Glomerular endothelial cell (primary cell): ENCODE measurements at places on chromosomes 6 and 20. TPM values are rescaled to one million over a fixed set of nuclear protein-coding genes. Genes with fewer than 3 reads are reported as not detected.

The IDH3B gene
- 81.7 and 111 TPM in 2 replicates for total RNA-seq

The GJA10 gene
- total RNA-seq: not detected in 2 replicates

The KCNG1 gene
- total RNA-seq: 11.5 and 23.2 TPM in 2 replicates

The HEY2 gene
- total RNA-seq: 0.34 and 1.7 TPM in 2 replicates

The SLC22A23 gene
- 15.6 and 22.2 TPM in 2 replicates for total RNA-seq

The IL17A gene
- not detected in 2 replicates for total RNA-seq

The SCUBE3 gene
- total RNA-seq: 0.73 and 2.3 TPM in 2 replicates
